ENCODE measurements at places on chromosomes 3 and 15.

DNA sequence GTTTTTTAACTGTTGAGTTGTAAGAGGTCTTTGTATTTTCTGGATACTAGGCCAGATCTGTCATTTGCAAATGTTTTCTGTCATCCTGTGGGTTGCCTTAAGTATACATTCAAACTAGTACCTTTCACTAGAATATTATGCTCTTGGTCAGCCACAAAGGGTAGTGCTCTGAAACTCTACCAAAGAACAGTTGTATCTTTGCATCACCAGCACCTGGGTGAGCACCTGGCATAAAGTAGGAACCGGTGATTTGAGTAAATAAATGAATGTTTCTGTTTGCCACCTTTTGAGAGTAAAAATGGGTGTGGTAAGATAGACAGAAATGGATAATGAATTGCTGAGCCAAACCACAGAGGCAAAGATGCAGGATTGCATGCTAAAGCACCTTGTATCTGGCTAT, 98.7 kb downstream of the SLCO3A1 start:
- no peak for DNase-seq

- DNase-seq, result no peak
Measured at GRCh38 chr3:39445927-39446326, 21.6 kb upstream of the MOBP start.

DNA sequence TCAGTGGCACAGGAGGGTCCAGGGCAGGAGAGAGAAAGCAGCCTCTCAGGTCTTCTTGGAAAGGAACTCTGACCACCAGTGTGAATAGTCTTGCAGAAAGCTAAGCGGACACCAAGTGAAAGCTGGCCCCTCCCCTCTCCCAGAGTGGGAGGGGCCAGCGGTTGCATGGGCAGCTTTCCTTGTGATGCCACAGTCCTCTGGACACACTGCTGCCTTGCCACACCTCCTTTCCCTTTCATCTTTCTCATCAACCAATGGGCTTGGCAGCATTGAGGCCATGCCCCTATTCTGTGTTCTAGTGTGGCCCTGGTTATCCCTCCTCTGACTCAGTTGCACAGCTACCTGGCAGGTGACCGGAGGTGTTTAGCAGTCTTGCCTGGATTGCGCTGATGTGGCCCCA, 49.7 kb upstream of the GOLGA6B start:
- DNase-seq, result no peak

DNA sequence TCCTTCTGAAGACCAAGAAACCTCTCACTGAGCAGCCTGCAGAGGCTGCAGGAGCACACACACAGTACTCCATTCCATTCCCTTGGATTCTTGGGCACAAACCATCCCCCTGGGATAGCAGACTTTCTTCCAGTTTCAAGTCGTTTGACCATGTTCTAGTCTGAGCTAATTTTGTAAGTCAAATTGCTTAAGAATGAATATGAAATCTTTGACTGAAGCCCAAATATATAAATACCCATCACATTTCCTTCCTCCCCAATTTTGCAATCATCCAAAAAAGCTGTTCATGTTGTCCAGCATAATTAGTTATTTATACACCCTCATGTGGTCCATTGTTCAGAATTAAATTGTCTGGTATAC, 231.2 kb upstream of the TPRG1 start:
- no peak for DNase-seq

DNA sequence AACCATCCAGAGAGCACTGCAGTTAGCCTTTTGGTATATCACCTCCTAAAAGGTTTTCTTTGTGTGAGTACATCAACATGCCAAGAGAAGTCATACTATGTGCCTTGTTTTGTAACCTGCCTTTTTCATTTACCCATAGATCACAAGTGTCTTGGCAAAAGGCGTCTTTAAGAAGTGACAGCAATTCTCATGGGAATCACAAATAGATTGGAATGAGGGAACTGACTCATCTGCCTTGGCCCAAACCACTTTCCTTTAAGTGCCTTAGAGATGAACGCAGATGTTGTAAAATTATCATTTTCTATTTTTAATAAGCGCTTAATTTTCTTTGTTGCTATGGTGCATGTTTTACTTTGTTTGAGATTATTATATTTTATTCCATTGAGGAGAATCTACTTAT, 20.7 kb upstream of the POMGNT2 start:
- DNase-seq, result no peak

GRCh38 chr15:96321639-96322535, 8.6 kb upstream of the NR2F2 start:
- no peak for DNase-seq

DNA sequence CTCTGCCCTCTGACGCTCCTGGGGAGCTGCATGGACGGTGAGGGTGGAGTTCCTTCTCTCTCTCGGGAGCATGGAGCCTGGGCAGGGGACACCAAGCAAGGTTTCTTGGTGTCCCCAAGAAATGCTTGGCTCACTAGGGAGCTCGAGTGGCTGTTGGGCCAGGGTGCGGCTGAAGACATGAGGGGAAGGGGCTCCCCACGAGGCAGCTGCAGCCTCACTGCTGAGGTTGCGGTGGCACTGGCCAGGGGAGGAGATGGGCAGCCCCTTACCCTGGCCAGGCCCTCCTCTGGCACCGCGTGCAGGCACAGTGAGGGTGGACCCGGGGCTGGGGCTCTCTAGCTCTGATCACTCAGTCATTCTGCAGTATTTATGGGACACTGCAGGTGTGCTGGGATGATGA, 43.5 kb upstream of the SLC41A3 start:
- no peak for DNase-seq

DNA sequence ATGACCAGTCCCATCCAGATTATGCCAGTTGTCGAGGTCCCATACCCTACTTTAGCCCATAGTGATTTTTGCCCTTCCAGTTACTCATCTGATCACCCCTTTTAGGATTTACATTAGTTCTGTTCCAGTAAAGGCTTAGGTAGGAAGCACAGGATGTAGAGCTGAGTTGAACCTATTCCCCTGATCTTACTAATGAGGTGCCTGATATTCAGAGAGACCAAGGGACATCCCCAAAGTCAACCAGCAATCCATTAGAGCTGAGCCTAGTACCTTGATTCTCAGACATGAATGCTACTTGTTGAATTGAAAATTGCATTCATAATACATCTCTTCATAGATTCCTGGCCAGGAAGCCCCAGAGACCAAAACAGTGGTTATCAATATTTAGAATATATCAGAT, 24.7 kb downstream of the CTDSPL start:
- no peak for DNase-seq

DNA sequence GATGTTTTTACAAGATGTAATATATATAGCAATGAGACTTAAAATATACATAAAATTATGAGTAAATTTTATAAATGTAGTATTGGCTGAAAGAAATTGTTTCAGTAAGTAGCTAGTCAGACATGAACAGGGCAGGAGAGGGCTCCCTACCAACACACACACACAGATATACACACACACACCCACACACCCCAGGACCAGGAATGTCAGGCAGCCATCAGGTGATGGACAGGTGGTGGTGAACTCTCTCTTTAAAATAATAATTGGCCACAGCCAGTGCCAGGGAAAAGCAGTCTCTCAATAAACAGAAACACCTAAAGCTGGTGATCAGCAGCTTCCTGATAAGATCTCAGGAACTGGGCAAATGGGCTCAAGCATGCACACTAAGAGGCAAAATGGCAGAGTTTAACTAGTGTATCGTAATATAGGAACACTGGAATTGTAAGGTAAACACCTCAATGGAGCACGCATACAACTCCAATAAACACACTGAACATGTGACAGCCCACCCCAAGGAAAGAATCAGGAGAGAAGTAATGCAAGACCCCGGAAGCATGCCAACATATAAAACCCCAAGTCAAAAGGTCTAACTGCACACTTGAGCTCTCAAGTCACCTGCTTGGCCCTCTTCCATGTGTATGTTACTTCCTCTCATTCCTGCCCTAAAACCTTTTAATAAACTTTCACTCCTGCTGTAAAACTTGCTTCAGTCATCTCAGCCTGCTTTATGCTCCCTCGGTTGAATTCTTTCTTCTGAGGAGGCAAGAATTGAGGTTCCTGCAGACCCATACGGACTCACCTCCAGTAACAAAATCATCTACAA, 1034.1 kb upstream of the SEMA6D start:
- no peak for DNase-seq
